Activated naive CD4-positive, alpha-beta T cell treated with anti-CD3 and anti-CD28 coated beads, Interleukin-2, amount 50 U/mL, for 16 hours (primary cell): ENCODE measurements at places on chromosomes 1 and 21.

GRCh38 chr1:26913754-26914619 lies at the start of gene NR0B2:
NR0B2 (minus strand) TSS chr1:26913975; CDS start chr1:26913940, 35 bp downstream.
- no peak for DNase-seq

DNA sequence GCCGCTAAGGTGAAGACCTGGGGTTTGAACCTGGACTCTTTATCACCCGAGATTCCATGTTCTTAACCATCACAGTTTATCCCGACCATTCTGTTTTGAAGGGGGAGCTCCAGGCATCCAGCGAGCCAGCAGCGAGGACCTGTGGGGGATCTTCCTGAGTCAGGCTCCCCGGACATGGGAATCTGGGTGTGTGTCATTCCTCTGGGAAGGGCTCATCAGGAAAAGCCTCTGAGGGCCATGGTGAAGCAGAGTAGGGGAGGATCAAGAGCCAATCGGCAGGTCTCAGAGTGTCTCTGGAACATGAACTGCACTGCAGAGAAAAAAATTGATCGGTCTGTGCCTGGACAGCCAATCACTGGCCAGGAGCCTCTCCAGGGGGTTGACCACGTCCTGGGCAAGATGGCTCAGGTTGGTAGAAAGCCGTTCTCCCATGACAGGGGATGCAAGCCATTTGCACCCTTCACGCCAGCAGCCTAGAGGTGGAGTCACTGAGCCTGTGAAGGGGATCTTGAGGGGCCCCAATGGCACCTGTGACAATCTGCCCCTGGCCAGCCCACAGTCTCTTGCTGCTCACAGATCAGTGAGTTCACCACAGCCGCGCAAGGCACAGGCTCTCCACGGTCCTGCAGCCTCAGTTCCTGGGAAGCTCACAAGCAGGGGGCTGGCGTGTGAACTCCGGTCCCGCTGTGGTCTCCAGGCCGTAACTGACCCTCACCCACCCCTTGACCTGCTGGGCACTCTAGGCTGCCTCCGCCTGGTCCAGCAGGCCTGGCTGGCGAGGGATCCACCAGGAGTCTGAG lies 20.4 kb upstream of the ACTRT2 start:
- DNase-seq = no peak

DNA sequence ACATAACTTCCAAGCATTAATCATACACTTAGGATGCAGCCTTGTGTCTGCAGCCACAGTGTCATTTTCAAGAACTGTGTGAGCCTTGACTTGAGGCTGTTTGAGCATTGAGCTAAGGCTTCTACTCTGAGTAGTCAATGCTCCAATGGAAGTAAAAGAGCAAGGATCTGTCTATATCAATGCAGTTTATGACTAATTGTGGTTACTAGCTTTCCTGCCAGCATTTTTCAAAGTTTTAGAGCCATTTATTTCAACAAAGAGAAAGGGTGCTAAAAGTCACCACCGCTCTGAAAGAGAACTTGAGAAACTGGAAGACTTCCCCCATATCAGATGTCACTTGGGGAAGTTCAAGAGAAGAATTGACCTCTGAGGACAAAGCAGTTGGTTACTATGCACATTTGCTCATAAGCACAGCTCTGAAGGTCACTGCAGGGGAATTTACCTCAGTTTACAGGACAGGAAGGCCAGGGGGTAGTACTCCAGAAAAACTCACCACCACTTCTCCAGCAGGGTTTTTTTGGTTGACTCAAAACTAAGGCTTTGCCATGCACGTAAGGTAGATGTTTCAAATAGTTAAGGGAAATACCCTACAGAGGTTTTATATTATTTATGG lies 24.5 kb upstream of the RGS1 start:
- DNase-seq = no peak

DNA sequence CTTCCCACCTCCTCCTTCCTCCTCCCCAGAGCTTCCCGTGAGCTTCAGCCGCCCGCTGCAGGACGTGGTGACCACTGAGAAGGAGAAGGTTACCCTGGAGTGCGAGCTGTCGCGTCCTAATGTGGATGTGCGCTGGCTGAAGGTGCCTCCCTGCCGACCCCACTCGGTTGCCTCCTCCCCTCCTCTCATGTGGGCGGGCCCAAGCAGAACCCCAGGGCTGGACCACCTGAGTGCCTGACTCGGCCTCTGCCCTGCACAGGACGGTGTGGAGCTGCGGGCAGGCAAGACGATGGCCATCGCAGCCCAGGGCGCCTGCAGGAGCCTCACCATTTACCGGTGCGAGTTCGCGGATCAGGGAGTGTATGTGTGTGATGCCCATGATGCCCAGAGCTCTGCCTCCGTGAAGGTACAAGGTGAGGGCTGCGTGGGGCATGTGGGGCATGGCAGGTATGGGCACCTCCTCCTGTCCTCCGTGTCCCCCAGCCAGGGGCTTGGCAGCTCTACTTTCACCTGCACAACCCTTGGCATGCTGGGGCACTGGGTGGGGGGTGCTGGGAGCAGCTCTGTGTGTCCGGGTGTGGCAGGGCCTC lies 69.2 kb downstream of the OBSCN start:
- no peak for DNase-seq

GRCh38 chr1:22854688-22855565 lies 117.7 kb downstream of the LACTBL1 start:
- DNase-seq = no peak

GRCh38 chr1:226353698-226354525 lies 44.9 kb upstream of the LIN9 start:
- no peak for DNase-seq
